ENCODE measurements at places on chromosomes 7 and 10.
A peak's percentile ranks its signal among the peaks of the same experiment; 100 is the strongest.

GRCh38 chr7:29483219-29484104, 80.2 kb upstream of the PRR15 start:
- DNase-seq = no peak

DNA sequence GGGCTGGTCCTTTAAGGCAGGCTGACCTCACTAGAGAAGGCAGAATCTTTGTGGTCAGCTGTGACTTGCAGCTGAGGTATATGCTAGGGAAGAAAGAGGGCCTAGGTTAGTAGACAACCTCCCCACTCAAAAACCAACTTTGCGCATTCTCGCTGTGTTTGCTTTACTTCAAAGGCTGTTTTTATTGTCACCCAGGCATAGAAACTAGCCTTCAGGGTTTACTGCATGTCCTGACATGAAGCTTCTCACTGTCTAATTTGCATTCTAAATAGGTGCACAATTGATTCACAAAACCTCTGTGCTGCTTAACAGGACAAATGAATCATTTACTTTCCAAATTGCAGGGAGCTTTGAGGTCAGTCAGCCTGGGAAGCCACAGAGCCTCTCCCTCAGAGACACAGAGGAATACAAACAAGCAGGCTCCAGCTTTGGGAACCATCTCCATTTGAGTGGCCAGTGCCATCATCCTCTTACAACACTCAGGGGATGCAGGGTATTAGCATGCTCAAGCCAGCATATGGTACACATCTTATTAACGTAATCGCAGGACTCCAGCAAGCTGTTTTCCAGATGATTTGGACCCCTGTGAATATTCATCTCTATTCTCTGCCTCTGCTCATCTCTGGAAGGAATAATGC, 596.4 kb upstream of the GHITM start:
- DNase-seq = peak; percentile 43

DNA sequence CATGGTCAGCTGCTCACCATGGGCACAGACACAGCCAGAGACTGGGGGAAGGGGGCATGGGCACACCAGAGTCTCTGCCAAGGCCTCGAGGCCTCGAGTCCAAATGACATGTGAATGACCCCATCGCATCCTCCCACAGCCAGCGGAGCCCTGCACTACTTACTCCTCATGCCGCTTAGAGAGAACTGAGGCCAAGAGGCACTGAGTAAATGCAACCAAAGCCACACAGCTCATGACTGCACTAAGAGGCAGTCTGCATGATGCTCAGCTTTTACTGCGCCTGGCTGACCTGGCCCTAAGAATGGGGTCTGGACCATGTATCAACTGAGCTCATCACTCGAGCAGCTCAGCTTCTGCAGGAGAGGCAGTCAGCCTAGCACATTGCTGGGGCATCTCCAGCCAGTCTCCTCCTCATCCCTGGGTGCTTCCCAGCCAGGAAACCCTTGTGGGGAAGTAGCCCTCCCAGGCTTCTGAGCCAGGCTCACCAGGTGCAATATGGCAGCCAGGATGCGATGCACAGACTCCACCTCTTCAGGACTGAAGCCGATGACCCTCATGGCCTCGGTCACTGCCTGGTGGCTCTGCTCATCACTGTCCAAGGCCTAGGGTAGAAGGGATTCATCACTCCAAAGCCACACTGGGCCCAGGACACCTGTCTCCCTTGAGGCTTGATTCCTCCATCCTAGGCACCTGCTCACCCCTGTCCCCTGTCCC, 7.5 kb downstream of the MYO1G start:
- no peak for DNase-seq

DNA sequence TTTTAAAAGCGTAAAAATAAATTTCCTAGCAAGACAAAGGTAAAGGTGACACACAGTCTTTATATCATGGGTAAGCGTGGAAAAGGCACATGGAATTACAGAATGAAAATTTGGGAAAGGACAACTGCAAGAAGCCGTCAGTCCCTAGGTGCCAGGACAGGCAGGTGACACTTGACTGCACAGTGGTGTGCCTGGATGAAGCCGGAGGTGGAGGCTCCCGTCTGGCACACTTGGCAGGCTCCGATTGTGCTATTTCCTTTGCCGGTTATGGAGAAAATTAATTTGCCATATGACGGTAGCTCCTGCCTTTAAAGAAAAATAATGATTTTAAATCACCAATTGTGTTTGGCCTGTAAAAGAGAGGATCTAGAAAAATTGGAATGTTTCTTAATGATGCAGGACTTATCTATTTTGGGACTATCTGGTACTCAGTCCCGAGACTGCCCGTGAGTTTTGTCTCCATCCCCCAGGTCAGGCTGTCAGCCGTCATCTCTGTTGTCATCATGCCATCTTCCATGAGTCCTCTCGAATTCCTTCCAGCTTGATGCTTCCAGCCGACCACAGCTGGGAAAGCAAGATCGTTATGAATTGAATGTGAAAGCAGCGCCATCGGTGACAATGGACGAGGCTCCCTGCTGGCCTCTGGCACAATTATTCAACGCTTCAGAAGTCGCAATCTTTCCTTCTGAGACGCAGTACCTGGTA, 56.2 kb upstream of the MGMT start:
- DNase-seq = no peak

DNA sequence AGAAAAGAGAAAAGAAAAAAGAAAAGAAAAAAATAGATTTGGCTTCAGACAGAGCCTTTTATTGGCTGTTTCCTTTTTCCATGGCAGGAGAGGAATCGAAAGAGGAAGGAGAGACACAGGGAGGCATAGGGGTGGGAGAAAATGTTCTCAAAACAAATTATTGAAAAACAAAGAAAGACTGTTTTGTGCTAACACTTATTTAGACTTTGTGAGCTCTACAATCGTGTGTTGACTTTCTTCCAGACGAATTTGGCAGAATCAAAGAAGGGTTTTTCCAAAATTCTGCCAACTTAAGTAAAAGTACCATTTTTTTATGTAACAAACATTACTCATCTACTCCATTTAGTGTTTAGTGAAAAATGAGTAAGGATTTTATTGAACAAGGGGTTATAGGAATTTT, 982.2 kb downstream of the REEP3 start:
- no peak for DNase-seq

Data from astrocyte of the spinal cord (primary cell).